ENCODE measurements at places on chromosomes 16 and 17.
A peak's percentile ranks its signal among the peaks of the same experiment; 100 is the strongest.

GRCh38 chr16:17921357-17921978 is 415.1 kb downstream of the NPIPA8 start:
- DNase-seq: peak; percentile 35

- no peak for DNase-seq
Measured at GRCh38 chr17:31579265-31579664, 187.8 kb downstream of the RAB11FIP4 start.

GRCh38 chr16:50665128-50665878 is 15.8 kb downstream of the SNX20 start:
- peak; percentile 46 for DNase-seq

DNA sequence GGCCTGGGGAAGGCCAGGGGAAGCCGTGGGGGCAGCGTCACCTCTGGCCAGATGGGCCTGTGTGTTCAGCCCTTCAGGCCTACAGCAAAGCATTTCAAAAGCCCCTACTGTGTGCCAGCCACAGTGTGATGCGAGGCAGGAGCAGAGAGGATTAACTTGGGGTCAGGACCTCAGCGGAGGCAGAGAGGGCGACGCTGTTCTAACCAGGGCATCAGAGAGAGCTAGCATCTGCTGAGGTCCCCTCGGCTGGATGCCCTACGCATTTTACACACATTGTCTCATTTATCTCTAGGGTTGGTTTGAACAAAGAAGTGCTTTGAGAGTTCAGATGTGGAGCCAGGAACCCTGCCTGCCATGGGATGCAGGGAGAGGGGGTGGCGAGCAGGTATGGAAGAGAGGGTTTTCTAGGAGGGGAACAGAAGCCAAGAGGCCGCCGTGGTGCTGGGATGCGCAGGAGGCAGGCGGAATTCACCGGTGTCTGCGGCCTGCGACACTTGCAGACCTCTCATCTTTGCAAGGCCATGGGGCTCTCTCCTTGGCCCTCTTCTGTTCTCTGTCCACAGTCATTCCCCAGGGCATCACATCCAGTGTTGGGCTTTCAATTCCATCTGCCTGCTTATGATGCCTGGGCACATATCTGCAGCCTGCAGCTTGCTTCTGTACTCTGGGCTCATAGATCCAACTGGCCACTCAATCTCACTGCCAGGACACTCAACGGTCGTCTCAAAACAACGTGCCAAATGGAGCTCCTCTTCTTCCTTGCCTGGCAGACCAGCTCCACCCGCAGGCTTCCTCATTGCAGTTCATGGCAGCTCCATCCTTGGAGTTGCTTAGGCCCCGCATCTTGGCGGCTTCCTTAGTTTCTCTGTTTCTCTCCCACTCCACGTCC is 8.1 kb upstream of the NKD1 start:
- DNase-seq: no peak

GRCh38 chr16:8828541-8829165 is 31.0 kb downstream of the PMM2 start:
- DNase-seq: no peak

DNA sequence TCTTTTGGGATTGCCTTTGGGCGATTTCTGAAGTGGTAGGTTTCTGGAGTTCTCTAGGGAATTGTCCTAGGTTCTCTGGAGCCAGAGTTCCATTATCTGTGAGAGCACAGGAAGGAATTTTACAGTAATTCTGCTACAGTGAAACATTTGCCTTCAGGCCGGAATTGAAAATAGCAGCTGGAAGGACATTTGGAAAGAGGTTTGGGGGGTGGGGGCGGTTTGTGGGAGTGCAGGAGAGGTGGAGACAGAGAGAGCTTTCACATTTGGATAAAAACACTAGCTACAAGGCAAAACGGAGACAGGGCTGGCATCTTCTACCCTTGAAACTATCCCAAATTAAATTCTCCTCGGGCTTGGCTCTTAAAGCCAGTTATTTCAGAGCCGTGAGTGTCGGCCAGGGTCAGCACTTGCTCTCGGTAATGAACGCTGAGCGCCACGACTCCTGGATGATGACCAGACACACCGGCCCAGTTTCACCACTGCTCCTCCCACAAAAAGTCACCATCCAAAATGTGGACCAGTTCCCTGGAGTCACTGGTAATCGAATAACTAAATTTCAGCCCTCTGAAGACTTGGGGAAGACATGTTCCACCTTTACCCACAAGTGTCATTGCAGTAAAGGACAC is 67.7 kb upstream of the TANC2 start:
- DNase-seq: no peak

DNA sequence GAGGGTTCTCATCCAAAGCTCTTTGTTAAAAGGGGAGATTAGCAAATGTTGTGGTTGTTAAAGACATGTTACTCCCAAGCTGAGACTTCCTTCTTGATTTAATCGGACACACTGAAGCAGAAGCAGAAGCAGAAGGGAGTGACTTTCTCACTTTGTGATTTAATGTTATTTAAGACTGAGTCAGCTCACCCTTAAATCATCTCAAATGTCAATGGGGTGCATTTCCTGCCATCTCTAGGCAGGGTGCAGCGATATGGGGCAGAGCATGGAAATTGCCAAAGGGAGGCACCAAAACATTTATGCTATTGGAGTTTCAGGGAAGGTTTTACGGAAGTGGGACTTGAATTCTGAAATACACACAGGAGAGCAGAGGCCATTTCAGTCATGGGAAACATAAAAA is 283.6 kb downstream of the ABCC12 start:
- no peak for DNase-seq

- DNase-seq: no peak
Measured at GRCh38 chr17:82655038-82655479, 6.8 kb upstream of the WDR45B start.

GRCh38 chr17:65794572-65794971 is 233.1 kb upstream of the AXIN2 start:
- DNase-seq: no peak

GRCh38 chr16:80803339-80804055 is 901 bp downstream of the CDYL2 start:
- peak; percentile 8 for DNase-seq

DNA sequence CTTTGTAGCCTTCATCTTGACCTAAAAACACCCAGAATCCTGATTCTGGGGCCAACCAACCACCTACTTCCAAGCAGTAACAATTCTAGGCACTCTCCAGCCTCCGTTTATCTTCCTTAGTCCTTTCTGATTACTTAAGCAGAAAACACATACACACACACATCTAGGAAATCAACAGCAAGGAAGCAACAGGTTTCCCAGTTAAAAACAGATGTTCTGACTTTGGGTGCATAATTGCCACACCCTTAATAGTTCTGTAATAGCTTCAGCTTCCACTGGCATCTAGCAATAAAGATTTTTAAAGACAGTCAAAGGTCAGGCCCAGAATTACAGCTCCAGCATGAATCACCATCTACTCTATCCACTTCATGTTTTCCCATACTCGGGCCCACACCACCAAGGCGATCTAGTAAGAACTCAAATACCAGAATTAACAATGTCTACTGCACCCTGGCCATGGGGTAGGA is 2.6 kb downstream of the ARHGAP17 start:
- DNase-seq: no peak

- DNase-seq: no peak
Measured at GRCh38 chr16:56348168-56349085, 76.9 kb downstream of the AMFR start.

- no peak for DNase-seq
Measured at GRCh38 chr17:72838581-72838980, 253.9 kb downstream of the SLC39A11 start.

DNA sequence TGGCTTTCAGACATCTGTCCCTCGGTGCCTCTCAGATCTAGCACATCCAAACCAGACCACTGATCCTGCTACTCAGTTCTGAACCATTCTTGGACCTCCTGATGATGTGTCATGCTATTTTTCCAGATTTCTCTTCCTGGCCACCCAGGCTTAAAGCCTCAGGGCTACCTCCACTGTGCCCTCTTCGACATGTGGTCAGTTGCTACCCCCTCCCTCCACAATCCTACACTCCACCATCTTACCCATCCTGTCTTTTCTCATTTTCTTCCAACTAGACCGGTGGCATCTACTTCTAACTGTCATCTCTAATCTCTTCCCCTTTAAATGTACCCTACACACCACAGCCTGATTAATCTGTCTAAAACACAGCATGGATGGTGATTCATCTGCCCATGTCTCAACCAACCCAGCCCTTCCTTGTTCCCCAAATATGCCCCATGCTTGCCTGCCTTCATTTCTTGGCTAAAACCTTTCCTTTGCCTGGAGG is 478.6 kb downstream of the SLC39A11 start:
- DNase-seq: no peak

DNA sequence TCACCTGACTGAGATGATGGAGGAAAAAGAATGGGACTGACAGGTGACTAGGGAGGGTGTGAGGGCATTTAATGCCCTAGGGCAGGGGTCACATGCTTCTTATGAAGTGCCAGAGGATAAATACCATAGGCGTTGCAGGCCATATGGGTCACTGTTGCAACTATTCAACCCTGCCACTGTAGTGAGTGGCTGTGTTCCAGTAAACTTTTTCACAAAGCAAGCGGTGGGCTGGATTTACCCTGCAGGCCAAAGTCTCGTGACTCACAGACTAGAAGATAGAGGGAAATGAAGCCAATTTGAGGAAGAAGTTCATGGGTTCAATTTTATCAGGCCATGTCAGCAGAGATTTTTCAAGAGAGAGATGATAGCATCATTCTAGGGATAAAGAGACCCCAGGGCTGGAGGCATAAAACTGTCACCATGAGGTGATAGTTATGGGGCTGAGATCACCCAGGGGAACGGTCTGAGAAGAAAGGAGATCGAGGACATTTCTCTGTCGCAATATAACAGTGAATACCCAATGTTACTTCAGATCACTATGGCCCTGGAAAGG is 8.6 kb downstream of the ARHGAP17 start:
- no peak for DNase-seq

DNA sequence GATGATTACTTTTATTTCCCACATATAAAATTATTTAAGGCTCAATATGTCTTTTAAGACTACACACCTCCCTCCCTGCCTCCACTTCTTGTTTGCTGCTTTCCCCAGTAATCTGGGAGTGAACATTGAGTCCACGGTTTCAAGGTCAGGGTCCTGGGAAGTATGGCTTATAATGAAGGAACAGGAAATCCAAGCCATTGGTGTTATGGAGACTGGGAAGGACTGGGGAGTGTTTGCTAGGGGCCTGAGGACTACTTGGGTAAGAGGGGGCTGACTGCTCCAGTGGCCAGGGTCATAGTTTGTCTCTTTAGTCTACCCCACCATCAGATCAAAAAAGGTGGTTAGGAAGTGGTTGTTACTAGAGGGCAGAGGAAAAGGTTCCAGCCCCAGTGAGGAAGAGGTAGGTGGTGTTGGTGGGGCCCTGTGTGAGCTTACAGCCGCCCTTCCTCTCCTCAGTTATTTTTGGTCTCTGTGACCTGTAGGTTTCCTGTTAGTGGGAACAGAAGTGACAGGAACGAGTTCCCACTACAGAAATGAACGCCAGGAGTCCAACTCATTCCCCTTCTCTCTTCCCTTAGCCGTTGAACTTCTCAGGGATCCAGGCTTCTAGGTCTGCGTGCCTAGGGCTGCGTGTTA is 742 bp upstream of the SLC16A13 start:
- no peak for DNase-seq

GRCh38 chr16:66278111-66278531 is 88.4 kb upstream of the CDH5 start:
- DNase-seq: no peak

DNA sequence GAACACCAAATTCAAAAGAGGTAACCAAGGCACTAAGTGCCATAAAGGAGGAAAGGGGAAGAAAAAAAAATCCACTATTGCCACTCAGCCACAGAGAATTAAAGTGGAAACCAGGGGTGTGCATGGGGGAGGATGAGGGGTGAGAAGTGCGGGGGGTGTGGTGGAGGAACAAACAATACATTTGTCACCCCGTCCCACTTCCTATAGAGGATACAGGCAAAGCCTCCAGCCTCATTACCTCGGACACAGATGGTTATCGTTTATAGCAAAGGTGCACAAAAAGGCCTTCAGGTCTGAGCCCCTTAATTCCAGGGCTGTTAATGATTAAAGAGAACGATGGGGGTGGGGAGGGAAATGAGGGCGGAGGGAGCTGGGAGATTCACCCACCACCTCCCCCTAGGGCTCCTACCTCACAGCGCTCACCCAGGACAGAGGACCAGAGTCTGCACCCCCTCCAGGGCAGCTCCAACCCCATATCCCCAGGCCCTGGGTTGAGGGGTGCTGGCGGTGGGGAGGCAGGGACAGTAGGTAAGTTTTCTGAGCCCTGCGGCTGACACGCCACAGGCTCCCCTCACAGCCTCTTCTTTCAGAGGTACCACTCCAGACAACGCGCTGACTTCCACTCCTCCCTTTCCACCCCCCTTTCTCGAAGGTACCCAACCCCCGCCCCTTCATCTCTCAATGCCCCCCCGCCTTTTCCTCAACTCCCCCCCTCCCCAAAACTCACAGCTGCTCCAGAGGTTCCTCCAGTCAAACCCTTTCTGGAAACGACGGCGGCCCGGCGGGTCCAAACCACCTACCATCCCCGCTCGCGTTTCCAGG is 470 bp downstream of the DCUN1D3 start:
- no peak for DNase-seq

DNA sequence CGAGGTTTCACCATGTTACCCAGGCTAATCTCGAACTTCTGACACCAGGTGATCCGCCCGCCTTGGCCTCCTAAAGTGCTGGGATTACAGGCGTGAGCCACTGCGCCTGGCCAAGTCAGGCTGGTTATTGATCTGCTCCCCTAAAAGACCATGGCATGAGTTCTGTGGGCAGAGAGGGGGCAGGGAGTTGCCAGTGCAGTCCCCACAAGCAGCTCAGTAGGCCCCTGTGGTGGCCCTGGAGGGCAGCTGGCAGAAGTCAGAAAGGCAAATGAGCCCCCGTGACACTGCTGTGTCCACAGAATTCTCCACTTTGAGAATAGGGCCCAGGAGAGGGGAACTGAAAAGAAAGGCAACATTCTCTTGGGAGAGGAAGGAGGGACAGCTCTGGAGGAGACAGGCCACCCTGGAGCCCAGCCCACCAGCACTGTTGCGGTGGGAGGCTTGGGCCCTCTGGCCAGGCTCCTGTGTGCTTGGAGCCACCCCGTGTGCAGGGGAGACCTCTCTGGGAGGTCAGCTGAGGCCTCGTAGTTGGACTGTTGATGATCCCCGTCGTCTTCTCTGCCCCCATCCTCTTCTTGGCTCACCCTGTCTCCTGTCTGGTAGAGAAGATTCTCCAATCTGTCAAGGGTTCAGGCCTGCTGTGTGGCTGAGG is 2.1 kb upstream of the AMDHD2 start:
- no peak for DNase-seq

DNA sequence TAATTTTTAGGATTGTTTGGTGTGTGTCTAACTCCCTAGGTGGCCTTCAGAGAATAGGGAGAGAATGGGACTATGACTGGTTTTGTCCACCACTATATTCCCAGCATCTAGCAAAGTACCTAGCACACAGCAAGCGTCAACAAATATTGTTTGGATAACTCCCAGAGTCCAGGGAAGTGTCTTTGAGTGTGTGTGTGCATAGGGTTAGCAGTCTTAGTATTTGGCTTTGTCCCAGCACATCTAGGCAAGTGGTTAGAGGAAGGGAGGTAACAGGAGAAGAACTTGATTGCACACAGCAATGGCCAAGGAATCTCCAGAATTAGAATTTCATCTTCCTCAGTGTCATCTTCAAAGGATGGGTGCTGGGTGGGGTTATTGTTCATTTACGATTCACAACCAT is 385.4 kb upstream of the CDH5 start:
- no peak for DNase-seq
